ENCODE measurements at places on chromosomes 2 and 18.

DNA sequence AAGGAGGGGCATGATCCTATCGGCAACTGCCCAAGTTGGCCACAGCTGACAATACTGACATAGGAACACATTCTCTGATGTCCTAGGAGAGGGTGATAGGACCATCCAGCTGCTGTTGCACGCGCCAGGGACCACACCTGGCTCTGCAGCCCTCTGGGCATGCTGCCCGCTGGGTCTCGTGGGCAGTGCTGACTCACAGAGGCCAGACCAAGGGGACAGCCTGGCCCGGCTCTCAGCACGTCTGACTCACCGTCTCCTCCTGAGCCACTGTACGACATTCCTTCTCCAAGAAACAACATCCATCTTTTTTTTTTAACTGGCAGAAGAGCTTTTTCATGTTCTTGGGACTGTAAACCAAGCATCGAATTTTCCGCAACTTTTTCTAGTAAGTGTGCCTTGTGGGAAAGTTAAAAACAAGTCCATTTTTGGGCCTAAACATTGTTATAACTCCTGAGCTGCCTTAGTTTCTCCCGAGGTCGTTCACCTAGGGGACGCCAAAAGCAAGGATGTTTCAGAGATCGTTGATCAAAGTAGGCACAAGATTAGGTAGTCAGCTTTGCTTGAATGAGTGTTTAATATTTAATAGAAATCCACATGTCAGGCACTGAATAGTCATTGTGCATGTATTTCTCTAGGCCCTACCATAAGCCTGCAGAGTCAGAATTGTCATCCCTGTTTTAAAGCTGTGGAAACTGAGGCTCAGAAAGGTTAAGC, 100.3 kb downstream of the TTC32 start:
- DNase-seq, result peak; percentile 92

DNA sequence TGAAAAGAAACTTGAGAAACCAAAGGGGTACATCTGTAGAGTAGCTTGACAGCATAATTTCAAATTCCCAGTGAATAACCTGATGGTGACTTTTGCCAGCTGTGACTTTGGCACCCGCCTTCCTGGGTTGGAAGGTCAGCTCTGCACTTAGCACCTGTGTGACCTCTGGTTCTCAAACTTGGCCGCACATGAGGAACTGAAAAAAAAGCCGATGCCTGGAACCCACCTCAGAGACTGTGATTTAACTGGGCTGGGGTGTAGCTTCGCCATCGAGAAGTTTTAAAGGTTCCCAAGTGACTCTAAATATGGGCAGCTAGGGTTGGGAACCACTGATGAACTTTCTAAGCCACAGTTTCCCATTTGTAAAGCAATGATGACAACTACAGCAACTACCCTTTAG, 6.5 kb downstream of the EFEMP1 start:
- DNase-seq, result no peak

- no peak for DNase-seq
Observed at GRCh38 chr18:13635046-13635445, 91.3 kb downstream of the FAM210A start.

GRCh38 chr2:231351648-231352047, 43.9 kb upstream of the B3GNT7 start:
- DNase-seq, result no peak

DNA sequence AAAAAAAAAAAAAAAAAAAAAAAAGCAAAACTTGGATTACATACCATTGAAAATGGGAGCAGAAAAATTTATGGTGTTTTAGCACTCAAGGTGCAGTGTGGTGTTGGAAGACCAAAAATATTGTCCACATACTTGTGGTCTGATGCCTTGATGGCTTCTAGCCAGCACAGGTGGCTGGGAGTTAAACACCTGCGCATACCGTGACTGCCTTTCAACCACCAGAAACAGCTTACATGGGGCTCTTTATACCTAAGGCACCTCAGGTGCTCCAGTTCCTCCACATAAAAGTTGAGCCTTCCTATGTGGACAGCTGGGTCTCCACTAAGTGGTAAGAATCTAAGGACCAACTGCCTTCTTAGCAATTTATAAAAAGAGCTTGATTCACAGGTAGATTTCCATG, 802.6 kb upstream of the CELF4 start:
- no peak for DNase-seq

DNA sequence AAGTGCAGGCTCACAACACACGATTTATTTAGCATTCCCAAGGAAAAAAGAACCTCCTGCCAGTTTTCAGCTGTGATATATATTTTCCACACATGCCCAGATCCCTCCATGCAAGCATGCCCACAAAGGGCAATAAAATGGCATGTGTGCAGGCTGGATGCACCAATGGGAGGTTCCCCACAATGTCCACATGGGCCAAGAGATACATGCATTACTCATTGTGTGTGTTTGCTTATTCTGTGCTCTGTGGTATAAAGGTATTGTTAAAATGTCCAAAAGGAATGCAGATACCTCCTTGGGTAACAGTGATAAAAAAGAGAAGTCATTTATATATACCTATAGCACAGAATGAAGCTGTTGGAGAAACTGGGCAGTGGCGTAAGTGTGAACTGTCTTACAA, 207.4 kb downstream of the FHOD3 start:
- no peak for DNase-seq

GRCh38 chr2:147482111-147482895, 362.5 kb upstream of the ACVR2A start:
- no peak for DNase-seq

GRCh38 chr2:176680916-176681516, 411.8 kb downstream of the MTX2 start:
- DNase-seq, result no peak

- peak; percentile 60 for DNase-seq
Observed at GRCh38 chr18:74476140-74476539, 19.0 kb upstream of the DIPK1C start.

DNA sequence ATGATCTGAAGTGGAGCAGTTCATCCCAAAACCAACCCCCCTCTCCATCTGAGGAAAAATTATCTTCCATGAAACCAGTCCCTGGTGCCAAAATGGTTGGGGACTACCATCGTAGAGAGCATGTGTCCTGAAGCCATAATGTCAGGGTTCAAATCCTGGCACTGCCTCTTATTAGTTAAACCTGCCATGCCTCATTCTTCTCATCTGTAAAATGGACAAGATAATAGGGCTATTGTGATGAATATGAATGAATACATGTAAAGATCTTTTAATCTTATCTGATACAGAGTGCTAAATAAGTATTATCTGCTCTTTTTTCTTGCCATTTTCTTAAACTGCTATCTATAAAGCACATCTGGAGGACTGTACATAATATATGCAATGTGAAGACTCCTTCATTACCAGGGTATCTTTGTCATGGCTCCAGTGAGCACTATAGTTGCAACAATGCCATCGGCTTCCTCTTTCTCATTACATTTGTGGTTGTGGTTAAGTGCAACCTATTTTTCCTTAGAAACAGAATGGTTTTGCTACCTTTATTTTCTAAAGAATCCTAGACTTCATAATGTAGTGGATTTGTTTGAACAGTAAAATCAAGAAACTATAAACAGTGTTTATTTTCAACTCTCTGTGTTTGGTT, 27.0 kb downstream of the MFSD6 start:
- DNase-seq, result no peak

DNA sequence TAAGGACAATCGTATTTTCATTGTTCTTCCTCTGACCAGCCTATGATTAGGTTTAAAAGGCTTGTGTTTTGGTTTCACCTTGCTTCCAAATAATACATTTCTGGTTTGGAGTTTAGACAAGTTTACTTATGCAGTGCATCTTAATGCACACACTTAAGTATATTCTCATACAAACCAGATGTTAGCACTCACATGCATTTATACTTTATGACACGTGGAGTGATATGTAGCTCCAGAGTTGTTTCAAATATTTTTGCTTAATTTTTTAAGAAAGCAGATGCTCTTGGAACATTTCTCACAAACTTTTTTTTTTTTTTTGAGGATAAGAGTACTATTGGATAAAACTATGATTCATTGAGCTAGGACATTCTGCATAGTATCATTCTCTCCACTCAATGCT, 109.9 kb downstream of the PDE1A start:
- no peak for DNase-seq

- DNase-seq, result peak; percentile 64
Observed at GRCh38 chr2:130337735-130338325, 4.9 kb upstream of the IMP4 start.

DNA sequence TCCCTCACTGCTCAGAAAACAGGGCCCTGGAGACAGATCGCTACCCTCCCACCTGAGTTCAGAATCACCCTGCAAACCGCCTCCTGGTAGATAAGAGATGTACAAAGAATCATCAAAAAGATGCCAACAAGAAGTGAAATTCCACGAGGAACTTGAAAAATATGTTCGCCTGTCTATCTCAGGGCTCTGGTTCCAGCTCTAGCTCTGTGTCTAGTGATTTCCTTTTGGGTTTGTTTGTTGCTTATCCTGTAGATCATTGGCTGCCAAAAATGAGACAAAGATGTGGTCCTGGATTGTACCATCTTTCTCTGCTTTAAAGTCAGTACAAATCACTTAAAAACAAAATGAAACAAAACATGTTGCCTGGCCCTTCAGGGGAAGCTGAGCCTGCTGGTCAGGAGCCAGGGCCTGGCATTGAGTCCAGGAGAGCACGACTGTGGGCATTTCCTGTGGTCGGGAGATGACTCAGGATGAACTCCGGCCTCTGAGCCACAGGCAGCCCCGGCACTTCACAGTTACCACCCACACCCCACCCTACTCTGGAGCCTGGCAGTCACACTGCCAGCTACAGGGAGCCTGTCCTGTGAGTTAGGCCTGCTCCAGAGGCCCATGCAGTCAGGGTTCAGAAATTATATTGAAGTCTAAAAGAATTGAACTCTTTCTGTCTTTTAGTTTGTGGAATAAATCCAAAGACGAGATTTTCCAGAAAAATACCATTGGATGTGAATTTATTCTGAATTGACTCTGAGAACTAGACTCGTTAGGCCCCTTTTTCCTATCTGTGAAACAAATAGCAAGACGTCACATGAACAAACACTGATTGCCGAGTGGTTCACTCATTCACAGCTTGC, 8.0 kb upstream of the ITGB6 start:
- DNase-seq, result peak; percentile 85

DNA sequence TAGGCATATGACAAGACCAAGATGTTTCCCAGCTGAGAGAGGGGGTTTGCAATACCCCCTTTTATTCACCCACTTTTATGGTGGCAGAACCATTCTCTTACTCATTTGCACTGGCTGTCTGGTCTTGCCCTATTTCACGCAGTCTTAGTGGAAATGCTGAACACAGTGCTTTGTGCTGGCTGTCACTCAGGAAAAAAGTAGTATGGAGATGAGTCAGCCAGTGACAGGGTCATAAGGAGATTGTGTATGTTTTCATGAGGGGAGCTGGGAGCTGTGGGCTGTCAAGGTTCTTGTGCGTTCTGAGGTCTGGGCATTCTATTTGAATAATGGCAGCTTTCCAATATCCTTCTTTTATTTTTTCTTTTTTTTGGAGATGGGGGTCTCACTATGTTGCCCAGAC, 10.9 kb upstream of the CNRIP1 start:
- DNase-seq, result no peak

GRCh38 chr2:118905206-118905605, 36.8 kb upstream of the MARCO start:
- DNase-seq, result no peak

DNA sequence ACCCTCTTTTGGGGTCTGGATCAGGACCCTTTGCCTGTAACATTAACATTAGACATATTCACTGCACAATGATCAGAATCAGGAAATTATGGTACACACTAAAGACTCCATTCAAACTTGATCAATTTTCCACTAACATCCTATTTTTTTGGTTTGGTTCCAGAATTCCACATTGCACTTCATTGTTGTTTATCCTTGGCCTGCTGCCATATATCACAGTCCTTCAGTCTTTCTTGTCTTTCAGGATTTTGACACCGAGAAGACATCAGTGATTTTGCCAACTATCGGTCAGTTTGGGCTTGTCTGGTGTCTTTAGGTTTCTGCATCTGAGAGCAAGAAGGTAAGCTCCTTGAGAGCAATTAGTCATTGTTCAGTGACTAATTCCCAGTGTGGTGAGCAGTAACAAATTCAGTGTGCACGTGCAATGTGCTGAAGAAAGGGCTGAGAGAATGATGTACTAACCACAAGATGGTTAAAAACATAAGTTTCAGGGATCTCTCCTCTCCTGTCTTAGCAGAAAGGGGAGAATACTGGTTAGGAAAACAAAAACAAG, 23.5 kb downstream of the MARCHF4 start:
- DNase-seq, result no peak

- DNase-seq, result peak; percentile 87
Observed at GRCh38 chr2:99559075-99559662, 69.4 kb upstream of the REV1 start.

DNA sequence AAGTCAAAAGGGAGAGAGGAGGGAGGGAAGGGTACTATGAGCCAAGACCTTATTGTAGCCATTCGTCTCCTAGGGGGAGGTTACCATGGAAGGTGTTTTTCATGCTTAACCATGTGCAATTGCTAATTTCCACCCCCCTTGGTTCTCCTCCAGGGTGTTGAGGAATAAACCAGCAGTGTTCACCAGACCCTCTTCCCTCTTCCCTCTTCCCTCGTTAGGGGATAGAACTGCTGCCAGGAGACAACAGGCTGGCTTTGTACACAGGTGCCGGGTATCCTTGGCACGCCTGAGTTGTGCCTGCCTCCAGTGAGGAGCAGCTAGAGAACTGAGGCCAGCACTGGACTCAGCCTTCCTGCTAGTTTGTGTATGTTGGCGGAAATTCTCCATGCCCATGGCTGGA, 41.1 kb upstream of the ARL5A start:
- DNase-seq, result no peak

DNA sequence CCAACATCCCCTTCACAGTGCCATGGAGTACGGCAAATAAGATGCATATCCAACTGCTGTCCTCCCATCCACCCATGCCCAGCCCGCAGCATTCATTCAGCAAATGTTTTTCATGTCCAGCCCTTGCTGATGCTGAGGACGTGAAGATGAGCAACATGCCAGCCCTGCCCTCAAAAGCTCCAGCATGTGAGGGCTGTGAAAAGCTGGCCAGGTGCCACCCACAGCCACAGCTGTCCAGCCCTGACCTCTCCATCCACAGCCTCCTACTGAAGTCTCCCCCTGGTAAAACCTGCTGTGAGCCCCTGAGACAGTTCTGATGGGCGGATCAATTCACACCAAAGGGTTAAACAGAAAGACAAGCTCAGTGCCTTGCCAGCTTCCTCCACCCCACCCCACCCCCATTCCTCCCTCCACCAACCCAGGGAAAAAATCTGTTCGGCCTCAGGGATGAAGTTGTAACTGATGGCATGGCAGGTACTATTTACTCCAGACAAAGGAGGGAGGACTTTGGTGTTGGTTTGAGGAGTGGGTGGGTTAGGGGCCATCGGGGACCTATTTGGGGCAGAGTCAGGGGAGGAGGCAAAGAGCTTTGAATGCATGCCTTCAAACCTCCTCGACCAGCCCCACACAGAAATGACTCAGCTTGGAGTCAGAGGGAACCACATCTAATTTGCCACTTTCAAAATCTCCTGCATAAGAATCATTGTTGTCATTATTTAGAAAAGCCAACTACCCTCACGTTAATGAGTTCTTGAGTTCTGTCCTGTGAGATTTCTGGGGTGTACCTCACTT, 4.3 kb downstream of the ZBTB7C start:
- peak; percentile 71 for DNase-seq

DNA sequence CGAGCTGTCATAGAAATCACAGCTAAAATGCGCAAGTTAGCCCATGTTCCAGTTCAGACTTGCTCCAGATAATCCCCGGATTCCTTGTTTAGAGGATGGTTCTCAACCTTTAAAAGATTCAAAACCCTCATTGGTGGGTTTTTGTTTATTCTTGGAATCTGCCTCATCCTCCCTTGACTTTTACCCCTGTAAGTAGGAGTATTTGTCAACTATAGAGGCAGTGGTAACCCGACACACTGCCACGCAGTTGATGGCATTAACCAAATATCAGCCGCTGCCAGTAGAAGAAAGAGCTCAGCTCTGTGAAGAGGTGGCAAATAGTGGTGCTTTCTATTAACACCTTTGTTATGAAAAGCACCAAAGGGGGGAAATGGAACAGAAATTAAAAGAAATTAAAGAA, 40.4 kb upstream of the SELENOI start:
- DNase-seq, result no peak

Data from AG08396 (cell line).